Activated naive CD8-positive, alpha-beta T cell treated with anti-CD3 and anti-CD28 coated beads, Interleukin-2, amount 50 U/mL, for 16 hours (primary cell): ENCODE measurements at places on chromosomes 11 and 22.

DNA sequence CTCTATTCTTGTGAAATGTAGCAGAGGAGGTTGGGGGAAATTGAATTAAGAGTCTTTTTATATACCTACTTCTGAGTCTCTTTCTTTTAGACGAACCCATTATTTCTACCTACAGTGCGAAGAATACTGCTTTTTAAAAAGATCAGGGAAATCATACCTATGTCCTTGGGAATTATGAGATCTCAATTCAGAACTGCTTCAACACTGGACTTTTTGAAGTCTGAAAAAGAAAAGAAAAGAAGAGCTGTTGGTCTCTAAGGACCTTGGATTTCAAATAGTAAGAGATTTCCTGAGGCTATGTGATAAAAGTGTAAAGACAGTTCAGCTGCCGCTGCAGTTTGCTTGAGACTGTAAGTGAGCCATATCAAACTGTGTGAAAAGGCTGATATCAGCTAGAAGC is 3.7 kb upstream of the OR5B21 start:
- no peak for DNase-seq

DNA sequence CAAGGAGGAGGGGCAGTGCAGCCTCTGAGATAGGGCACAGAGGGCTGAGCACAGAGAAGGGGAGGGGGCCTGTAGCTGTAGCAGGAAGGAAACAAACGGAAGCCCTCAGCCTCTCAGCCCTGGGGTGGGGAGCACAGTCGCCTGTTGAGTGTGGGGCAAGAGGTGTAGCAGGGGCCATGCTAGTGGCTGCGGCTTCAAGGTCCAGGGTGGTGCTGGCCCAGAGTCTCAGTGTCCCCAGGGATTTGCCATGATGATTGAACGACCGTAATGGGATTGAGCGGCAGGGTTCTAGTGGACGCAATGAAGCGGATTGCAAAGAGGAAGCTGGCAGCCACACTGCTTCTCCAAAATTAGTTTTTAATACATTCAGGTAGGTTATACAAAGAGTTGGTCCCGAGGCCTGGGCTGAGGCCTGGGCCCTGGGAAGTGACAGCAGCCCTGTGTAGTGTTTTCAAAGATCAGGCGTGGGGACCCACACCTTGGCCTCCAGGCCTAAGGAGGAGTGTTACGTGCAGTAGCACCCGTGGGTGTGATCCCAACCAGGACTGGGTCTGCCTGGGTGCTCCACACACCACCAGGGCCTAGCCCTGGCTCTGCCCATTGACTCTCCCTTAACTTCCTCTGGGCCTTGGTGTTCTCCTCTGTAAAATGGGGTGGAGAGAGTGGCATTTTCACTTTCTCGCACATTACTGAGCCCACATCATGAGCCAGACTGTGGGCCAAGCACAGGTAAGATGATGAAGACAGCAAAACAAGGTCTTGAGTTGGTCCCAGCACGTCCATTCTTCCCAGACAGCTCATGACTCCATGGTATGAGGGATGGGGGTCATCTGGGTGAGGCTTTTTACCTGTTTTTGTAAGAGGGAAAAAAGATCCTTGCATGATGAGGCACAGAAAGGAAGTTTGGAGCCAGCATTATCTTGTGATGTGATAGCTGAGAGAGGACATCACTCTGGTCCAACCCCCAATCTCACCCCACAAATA is 13.1 kb downstream of the LRRC32 start:
- no peak for DNase-seq

DNA sequence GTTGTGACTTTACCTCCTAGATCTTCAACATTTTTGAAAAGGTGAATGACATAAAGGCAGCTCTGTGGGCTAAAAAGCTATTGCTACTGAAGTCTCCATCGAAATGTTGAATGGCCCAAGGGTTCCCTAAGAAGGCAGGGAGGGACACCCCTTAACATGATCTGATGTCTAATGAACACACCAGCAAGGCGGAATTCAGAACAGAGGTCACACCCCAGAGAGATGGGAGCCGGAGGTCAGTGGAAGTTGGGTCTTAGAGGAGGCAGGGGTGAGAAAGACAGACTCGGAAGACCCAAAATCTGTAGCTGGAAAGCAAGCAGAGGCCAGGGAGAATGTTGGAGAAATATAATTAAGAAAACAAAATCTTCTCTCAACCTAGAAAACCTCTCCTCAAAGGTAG is 79.0 kb downstream of the TRIM29 start:
- no peak for DNase-seq

DNA sequence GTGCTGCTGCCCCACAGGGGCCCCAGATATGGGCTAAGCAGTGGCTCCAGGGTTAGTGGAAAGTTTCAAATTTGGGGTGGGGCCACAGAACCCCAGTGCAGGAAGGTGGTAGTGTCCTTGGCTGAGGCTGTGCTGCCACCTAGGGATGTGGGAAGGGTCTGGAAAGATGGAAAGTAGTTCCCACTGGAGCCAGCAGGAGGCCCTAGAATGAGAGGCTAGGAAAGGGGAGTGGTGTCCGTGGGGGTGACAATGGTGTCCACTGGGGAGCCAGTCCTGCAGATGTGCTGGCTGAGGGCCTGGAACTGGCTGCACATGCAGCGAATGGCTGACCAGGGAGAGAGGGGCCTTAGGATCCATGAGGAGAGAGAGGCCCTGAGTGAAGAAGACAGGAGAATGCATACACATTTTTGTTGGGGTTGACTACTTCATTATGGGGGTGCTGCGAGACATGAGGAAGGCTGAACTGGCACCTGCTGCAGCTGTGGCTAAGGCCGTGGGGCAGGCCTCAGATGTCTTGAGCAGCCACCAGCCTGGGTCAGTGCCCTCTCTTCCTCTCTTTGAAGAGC is 21.1 kb downstream of the RFPL3 start:
- DNase-seq, result no peak

DNA sequence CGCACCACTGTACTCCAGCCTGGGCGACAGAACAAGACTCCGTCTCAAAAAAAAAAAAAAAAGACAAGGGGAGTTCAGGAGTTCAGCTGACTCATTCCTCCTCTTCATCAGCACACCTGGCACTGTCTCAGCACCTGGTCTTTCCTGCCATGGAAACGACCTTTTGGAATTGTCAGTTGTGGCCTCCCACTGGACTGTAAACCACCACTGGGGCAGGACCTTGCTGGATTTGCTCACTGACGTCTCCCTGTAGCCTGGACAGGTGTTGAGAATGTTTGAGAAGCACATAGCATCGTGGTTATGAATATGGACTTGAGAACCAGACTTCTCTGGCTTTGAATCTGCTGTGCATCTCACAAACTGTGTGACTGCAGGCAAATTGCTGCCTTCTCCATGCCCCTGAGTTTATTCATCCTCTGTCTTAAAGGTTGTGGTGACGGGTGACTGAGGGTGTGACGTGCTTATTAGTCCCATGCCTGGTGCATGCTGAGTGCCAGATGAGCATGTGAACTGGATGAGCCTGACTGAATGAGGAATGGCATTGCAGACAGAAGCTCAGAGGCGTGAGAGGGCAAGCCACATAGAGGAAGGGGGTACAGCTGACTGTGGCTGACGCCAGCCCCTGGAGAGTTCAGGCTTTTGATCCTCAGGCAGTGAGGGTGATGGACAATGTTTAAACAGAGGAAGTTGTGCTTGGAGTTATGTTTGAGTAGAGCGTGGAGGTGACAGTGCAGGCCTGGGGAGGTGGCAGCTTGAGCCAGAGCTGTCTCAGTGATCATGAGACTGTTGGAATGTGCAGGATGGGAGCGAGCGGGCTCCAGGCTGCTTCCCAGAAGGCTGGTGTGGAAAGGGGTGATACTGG is 12.7 kb downstream of the TOM1 start:
- DNase-seq, result no peak

GRCh38 chr11:100013011-100013410 is 674.1 kb upstream of the ARHGAP42 start:
- no peak for DNase-seq

- no peak for DNase-seq
These were observed 109.3 kb downstream of the MIAT start for GRCh38 chr22:26766510-26767350.

DNA sequence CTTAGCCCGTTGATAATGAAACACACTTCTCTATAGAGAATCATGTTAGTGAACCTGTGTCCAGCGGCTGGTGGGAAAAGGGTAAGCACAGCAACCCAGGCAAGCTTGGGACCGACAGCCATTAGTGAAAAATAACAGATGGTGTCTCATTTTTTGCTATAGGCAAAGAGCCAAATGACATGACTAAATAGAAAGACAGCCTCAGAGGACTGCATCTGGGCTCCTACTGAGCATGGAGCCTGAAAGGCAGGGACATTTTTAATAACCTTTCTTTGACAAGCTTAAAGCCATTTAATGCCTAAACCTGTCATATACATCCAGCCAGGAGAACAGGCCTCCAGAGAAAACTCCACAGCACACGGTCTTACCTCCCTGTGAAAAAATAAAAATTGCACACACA is 67.0 kb downstream of the FANCF start:
- DNase-seq, result no peak

- DNase-seq, result no peak
These were observed 40.2 kb upstream of the B3GAT1 start for GRCh38 chr11:134452026-134452837.

GRCh38 chr11:122330279-122330965 is 214.4 kb upstream of the BLID start:
- no peak for DNase-seq

GRCh38 chr22:36447632-36448031 is 33.8 kb downstream of the TXN2 start:
- DNase-seq, result no peak

DNA sequence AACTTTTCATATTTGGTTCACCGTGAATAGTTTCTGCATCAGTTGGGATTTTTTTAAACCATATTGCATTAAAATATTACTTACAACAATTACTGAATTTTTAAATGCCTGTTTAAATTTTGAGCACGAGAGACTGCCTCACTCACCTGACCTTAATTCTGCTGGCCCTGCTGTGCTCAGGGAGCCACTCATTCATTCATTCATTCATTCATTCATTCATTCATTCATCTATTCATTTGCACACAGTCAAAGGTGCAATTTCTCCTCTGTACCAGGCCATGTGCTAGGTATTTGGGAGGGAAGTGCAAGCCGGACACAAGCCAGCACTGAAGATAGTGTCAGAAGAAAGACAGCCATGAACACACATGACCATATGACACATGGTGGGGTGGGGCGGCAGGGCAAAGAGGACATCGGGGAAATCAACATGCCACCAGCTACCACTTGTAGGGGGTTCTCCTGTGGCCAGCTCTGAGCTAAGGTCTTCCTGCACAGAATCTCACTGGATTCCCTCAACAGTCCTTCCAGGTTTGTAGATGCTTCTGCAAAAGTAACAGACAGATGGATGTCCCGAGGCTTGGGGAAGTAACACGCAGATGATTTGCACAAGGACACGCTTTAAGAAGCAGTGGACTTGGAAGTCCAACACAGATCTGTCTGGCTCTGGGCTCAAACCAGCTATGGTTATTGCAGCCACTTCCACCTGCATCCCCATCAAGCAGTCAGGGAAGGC is 568 bp upstream of the CSF2RB start:
- no peak for DNase-seq

DNA sequence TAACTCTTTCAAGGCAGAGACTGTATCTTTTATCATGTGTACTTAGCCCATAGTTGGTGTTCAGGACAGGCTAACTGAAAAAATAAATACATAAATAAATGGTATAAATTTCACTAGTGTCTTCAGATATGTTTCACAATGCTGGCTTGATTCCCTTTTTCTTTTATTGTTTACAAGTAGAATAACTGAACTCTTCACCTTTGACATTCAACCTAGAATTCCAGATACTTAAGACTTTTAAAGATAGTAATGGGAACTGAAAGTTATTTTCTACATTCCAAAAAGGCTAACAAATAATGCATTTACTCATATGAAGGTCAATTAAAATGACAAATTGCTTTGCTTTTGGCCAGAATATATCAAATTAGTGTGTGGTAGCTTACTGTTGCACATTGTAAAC is 411.3 kb upstream of the TENM4 start:
- no peak for DNase-seq

- no peak for DNase-seq
These were observed 997 bp upstream of the CDHR5 start for GRCh38 chr11:625636-626268.

DNA sequence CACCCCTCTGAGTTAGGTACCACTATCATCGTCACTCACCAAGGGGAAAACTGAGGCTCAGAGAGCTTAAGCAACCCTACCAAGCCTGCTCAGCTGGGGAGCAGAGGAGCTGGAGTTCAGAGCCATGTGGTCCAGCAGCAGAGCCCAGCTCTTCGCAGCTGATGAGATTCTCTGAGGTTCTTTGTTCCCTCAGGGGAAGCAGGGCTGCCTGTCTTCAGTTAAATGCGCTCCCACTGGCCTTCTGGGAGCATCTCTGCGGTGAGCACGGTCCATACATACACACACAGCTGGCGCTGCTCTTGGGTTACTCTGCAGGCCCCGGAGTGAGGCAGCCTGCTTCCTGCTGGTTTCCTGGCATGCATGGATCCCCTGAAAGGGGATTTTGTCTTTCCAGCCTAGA is 5.2 kb upstream of the PTGDR2 start:
- DNase-seq, result no peak

DNA sequence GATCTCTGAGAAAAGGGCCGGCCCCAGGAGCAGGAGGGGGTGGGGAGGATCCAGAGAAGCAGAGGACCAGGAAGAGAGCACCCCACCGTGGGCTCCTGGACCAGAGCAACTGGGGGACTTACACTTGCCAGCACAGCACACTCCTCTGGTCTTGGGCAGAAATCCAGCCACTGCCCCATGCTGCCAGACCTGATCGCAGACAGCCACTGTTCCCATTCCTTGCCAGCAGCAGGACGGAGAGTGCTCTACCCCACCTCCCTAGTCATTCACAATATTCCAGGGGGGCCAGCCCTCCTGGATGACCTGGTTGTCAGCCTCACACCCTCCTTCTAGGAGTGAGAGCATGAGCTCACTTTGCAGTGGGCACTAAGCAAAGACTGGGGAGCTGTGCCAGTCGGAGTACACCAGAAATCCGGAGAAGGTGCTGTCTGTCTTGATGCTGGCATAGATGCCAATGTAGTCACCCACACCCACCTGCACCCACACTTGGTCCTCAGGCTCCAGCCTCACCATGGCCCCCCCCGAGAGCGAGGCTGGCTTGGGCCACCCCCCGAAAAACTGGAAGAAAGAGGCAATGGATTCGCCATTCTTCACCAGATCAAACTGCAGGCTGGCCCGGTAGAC is 1.6 kb downstream of the C1QTNF5 start:
- DNase-seq, result no peak

GRCh38 chr11:102426000-102426399 is 26.6 kb downstream of the TMEM123 start:
- no peak for DNase-seq

DNA sequence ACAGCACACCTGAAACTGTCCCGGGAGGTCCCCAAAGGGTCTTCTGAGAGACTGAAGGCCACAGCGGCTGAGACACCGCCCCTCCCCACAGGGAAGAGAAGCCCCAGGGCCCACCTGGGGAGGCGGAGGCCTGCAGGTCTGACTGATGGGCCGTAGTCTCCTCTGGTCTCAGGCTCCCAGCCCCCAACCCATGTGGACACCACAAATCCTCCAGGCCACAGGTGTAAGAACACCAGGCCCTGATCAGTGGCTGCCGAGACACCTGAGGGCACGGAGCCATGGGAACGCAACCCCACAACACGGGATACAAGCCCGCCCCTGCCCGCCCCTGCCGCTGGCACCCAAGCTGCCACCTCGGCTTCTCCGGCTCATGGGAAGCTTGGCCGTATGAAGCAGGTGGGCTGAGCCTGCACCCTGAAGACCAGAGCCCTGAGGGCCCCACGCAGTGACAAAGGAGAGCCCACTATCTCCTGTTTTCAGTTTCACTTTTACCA is 46.3 kb downstream of the BRD1 start:
- no peak for DNase-seq
